ENCODE measurements at places on chromosomes 1 and 21.

DNA sequence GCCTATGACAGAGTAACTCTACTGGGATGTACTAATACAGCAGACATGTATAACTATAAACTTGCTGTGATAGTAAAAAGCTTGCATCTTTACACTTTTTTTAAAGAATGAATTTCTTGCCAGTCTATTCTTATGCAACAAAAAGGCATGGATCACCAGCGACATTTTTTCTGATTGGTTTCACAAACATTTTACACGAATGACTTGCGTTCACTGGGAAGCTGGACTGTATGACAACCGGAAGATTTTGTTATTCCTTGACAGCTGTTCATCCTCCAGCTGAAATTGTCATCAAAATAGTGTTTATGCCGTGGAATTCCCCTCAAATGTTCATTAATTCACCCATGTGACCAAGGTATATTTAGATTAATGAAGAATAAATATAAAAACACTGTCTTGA is 131.0 kb downstream of the XPR1 start:
- DNase-seq: no peak

DNA sequence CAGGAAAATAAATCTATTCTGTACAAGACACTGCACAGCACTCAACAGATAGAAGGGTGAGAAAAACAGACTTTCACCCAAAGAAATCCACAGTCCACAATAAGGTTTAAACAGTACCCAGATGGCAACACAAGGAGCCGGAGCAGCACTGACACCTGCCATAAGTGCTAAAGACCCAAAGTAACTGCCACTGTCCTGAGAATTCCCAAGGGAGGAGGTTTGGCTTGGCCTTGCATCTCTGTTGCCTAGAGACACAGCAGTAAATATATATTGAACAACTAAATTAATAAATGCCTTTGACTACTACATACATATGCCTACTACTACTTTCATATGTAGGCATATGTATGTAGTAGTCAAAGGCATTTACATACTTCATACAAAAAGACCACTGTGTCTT is 68.0 kb downstream of the VAV3 start:
- no peak for DNase-seq

- no peak for DNase-seq
These were observed 103.1 kb upstream of the USP24 start for GRCh38 chr1:55318116-55318817.

GRCh38 chr21:34022627-34023335 is 50.6 kb upstream of the MRPS6 start:
- no peak for DNase-seq

DNA sequence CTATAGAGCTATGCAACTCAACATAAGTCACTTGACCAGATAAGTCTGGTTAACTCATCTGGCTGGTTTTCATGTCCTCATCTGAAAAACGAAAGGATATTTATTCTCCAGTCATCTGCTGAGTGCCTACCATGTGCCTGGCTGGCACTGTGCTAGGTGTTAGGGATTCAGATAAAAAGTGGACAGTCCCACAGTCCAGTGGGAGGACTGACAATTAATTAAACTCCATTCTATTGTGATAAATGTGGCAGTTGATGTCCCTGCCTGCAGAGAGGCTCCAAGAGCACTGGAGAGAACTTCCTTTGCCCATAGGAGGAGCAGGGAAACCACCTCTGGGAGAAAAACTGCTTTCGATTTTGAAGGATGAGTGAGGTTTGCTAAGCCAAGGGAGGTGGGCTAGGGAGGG is 5.4 kb downstream of the NUAK2 start:
- no peak for DNase-seq

GRCh38 chr1:69814926-69815325 is 247.2 kb downstream of the LRRC7 start:
- no peak for DNase-seq

DNA sequence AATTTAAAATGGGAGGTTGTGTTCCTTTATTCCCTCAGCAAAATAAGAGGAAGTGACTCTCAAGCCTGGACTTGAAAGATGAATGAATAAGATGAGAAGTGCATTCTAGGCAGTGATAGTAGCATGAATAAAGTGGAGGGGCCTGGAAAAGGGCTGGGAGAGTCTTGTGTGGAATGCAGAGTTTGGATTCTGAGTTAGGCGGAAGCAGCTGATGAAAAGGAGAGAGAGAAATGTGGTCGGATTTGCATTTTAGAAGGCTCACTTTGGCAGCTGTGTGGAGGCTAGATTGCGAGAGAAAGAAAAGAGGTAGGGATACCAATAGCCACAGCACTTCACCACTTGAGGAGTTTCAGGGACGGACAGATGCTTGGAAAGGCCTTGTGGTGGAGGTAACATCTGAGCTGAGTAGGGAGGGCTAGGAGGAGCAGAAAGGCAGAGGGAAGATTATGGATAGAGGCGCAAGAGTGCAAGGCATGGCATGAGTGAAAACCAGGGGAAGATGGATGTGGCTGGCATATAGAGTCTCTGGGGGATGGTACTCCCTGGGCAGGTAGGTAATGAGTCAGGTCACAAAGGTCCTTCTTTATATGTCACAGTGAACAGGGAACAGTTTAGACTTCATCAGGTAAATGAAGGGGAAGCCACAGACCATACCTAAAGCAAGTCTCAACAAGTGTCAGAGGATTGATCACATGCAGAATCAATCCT is 59.6 kb downstream of the ST3GAL3 start:
- DNase-seq: no peak

DNA sequence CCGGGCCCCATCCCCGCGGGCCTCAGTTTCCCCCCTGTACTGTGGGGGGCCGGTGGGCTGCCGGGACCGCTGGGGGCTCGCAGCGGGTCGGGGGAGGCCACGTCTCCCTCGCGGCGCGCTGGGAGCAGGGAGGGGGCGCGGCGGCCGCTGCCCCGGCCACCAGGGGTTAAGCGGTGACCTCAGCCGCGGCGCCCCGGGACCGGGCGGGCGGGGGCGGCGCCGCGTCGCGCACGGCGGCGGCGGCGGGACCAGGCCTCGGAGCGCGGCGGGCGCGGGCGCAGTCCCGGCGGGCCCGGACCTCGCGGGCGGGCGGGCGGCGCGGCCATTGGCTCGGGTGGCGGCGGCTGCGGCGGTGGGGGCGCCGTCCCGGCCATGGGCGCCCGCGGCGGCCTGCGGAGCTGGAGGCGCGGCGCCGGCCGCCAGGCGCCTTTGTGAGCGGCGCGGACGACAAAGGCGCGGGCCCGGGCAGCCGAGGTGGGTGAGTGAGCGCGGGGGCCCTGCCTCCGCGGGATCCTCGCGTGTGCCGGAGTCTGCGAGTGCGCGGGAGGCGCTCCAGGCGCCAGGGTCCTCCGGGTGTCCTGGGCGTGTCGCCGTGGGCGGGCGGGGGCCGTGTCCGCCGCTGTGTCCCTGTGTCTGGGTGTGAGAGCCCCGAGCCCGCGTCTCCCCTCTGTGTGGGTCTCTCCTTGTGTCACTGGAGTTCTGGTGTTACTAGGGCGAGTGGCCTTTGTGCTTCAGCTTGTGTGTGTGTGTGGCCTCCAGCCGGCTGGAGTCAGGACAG is at the start of gene ARHGEF10L:
Gene ARHGEF10L (plus strand): TSS at position 222 of the 778 bp plus-strand sequence. CDS start 40,898 bp downstream, outside the sequence.
- no peak for DNase-seq

GRCh38 chr1:209672705-209673630 is 2.2 kb upstream of the G0S2 start:
- no peak for DNase-seq

GRCh38 chr1:237181743-237182317 is 139.8 kb downstream of the RYR2 start:
- no peak for DNase-seq

DNA sequence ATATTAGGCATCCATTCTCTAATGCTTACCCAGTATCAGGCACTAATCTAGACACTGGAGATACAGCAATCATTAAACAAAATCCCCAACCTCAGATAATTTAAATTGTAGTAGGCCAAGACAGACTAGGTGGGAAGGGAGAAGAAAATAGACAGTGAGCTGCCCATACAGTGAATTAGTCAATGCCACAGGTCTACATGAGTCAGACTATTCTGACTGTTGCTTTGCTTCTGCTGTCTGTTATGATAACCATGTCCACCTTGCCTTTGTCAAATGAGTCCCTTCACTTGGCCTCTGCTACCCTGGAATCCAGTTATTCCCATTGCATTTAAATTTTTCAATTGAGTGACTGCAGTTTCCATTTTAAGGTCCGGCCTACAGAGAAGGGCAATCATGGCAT is 59.5 kb downstream of the PIK3R3 start:
- DNase-seq: no peak

All from HS-27A (cell line).